AG09309 (cell line): ENCODE measurements at places on chromosomes 7 and 10.

GRCh38 chr10:51020200-51020599 is 54.1 kb upstream of the PRKG1 start:
- no peak for DNase-seq

DNA sequence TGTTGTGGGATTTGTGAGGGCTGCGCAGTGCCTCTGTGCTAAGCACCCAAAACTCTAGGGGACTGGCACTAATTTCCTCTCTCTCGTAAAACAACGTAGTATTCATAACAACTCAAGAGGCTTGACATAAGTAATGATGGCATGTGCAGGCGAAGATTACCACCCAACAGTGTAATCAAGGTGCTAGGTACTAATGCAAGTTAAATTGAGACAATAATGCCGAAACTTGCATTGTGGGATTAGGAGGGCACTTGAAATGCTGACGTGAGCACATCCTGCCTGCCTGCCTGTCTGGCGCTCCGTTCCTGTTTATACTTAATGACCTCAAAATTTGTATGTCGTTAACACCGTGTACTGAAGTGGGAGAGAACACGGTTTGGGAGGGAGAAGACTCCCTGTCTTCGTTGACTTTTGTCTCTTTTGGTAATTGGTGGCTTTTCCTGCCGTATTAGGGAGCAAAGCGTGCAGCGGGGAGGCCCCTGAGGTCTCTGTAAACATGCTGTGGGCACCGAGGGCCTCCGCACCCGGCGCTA is 139.0 kb downstream of the MGMT start:
- DNase-seq: no peak

DNA sequence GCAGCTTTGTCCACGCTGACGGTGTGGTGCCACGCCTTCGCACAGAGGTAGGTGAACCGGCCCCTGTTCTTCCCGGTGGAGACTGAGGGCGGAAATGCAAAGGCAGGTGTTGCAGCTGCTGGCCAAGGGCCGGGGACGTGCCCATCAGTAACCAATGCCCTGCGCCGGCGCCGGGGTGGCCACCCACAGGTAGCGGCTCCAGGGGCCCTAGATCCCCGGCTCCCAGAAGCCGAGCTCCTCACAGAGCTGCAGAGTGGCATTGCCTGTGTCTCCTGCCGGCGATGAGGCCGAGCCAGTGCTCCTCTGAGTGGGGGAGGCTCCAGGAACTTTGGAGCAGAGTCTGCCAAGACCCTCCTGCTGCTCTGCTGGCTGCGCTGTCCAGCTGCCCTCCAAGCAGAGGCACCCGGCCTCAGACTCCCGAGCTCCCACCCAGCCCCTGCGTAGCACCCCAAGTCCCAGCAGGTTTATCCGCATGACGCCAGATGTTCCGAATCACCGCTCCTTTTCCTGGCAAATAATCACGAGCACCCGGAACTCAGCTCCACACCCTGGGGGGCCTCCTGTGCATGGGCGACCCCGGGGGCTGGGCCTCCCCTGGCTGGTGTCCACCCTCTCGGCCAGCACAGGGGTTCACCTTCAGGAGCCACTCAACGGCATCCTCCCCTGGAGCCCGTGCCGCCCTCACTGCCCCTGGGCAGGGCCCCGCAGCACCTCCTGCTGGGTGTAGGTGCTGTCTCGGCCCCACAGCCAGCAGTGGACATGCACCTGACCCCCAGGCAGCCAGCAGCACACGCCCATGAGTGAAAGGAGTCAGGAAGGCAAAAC is 22.1 kb downstream of the CFAP46 start:
- no peak for DNase-seq

GRCh38 chr10:15344876-15345285 is 26.2 kb downstream of the FAM171A1 start:
- no peak for DNase-seq

DNA sequence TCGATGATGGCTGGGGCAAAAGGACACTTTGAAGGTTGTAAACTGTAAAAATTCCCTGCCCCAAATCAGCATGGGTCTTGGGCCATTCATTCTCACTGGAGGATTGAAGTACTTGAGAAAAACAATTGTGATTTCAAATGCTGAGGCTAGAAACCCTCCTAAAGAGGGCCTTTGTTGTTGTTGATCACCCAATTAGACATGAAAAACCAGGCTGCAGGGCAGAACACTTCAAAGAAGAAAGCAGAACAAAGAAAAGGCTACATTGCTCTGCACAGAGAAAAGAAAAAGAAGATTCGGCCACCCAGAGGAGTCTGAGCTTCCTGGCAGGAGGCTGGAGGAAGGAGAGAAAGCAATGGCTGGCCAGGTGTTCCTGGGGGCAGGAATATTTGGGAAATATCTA is 143.1 kb downstream of the NPY start:
- DNase-seq: no peak

DNA sequence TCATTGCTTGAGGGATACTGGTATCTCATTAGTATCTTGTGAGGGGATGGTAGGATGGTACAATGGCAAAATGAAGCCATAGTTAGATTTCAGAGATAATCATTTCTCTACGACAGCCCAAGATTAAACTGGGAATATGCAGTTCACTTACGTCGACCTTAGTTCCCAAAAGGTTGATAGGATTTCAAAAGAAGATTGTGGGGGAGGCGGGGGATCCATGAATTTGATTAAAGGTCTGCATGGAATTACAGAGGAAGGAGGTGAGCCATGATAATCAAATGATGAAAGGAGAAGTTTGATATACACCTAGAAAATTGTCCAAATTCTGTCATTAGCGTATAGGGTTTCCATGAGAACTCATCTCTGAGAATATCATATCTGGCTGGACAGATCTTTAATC is 206.6 kb downstream of the CELF2 start:
- no peak for DNase-seq

DNA sequence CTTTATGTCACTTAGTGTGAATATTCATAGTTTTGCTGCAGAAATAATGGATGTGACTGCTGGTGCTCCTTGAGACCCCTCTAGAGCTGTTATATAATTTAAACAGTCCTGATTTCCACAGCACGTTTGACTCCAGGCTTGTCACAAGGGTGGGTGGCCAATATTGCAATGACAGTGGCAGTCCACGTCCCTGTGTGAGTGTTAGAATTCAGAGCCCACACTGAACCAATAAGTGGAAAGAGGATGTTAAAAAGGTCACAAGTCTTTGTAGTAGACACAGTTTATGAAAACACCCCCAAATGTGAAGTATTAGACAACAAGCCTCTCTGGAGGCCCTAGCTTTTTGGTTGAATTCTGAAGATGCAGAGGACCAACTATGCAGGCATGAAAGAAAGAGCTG is 2.0 kb downstream of the PPP1R17 start:
- DNase-seq: no peak

GRCh38 chr10:11165591-11166543 is 148.2 kb downstream of the CELF2 start:
- DNase-seq: no peak

DNA sequence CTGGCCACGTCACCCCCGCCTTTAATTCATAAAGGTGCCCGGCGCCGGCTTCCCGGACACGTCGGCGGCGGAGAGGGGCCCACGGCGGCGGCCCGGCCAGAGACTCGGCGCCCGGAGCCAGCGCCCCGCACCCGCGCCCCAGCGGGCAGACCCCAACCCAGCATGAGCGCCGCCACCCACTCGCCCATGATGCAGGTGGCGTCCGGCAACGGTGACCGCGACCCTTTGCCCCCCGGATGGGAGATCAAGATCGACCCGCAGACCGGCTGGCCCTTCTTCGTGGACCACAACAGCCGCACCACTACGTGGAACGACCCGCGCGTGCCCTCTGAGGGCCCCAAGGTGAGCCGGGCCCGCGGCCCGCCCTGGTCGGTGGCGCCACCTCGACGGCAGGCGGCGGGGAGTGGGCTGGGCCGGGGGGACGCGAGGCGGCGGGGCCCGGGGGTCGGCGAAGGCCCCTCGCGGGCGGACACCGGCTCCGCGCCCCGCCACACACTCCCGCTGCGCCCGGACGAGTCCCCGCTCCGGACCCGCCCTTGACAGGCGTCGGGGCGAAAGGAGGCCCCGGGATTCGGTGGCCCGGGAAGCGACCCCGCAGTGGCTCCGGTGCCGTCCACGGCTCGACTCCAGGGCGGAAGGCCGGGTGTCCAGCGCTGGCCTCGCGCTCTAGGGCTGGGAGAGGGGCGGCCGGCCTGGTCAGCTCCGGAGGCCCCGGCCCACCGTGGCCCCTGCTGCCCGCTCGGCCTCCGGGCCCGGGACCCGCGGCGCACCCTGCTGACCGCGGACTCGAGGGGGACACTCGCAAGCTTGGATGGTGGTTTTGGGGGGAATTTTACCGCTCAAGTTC is 557 bp downstream of the BAG3 start:
- no peak for DNase-seq

GRCh38 chr7:140165422-140165821 is 11.4 kb downstream of the KDM7A start:
- DNase-seq: peak; percentile 79

- DNase-seq: no peak
These were observed 99.6 kb upstream of the ZNF438 start for GRCh38 chr10:31131251-31131650.

- DNase-seq: no peak
These were observed 178.2 kb upstream of the NRG3 start for GRCh38 chr10:81696609-81697388.

DNA sequence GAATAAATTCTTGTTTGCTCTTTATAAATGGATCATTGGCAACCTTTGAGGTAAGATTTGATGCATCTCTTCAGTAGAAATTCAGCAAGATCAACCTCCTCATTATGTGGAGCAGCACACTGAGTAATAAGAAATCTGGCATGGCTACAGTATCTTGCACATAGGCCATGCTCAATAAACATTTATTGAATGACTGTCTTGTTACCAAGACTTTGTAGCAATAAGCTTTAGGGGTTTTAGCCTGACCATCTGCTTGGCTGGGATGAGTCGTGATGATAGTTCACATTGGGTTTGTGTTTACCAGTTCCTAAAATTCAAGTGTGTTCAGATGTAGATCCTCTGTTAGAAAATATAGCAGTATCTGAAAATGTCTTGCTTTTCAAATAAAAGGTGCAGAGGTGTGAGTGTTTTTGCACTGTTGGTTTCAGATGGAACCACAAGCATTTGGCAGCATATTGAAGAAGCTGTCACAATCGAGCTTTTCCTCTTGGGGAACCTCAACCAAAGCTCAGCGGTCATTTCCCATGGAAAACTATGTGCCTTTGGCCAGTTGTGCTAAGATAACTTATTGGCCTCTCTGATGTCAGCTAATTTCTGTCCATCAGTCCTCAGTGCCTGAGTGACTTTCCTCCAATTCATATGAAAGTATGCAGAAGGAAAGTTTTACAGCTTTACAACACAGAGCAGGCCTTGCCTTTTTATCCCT is 442.6 kb downstream of the GFRA1 start:
- DNase-seq: peak; percentile 53

DNA sequence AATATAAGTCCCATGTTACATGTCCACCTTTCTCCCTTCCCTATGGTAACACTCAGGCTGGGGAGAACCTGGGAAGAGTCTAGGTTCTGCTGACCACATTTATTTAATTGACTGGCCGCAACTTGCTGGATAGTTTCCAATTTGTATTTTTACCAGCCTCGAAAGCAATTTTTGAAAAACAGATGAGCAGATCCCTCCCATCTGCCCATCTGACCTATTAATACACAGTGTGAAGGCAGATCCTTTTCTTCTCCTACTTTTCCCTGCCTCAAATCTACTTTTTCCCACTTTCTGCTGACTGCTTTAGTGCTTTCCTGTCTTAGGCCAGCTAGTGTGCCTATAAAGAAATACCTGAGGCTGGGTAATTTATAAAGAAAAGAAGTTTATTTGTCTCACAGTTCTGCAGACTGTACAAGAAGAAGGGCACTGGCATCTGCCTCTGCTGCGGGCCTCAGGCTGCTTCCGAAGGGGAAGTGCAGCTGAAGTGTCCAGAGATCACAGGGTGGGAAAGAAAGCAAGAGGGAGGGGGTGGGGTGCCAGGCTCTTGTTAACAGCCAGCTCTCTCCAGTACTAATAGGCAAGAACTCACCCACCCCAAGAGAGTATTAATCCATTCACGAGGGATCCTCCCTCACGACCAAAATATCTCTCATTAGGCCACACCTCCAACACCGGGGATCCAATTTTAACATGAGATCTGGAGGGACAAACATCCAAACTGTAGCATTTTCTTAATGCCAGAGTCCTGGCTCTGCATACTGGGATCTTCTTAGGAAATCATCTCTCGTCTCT is 336.0 kb upstream of the IGFBP3 start:
- no peak for DNase-seq

DNA sequence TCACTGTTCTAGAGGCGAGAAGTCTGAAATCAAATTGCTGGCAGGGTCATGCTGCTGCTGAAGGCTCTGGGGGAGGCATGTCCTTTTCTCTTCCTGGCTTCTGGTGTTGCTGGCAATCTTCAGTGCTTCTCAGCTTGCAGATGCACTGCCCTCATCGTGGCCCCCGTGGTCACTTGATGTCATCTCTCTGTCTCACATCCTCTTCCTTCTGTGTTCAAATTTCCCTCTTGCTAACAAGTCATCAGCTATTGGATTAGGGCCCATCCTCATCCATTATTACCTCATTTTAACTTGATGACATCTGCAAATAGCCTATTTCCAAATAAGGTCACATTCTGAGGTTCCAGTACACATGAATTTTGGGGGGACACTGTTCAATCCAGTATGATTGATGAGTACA is 36.6 kb upstream of the SRGN start:
- no peak for DNase-seq

GRCh38 chr10:61961278-61961677 is 59.8 kb downstream of the ARID5B start:
- no peak for DNase-seq

- DNase-seq: no peak
These were observed 127.5 kb downstream of the DNAJB6 start for GRCh38 chr7:157464111-157464970.

DNA sequence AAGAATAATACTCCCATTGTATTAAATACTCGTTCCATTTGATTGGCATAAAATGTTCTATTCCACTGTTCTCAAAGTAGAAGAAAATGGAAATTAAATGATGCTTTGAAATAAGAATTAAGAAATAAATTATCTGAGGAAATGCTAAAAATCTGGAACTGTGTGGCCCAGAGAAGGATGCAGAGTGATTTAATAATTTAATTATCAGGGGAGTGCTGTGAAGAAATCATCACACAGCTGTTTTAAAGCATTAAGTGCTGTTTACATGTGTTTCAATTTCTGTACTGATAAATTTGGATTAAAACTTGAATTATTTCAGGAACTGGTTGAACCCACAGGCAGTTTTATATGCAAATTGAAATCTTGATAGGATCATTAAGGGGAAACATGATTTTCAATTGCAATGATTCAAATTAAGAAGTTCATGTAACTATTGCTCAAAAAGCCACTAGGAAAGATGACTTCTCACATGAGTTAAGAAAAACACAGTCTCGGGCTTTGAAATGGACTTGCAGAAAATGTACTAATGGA is 56.3 kb downstream of the COL28A1 start:
- DNase-seq: no peak

GRCh38 chr7:158933468-158934139 is 77.2 kb downstream of the DYNC2I1 start:
- DNase-seq: no peak
